ENCODE measurements at places on chromosomes 4 and X.

DNA sequence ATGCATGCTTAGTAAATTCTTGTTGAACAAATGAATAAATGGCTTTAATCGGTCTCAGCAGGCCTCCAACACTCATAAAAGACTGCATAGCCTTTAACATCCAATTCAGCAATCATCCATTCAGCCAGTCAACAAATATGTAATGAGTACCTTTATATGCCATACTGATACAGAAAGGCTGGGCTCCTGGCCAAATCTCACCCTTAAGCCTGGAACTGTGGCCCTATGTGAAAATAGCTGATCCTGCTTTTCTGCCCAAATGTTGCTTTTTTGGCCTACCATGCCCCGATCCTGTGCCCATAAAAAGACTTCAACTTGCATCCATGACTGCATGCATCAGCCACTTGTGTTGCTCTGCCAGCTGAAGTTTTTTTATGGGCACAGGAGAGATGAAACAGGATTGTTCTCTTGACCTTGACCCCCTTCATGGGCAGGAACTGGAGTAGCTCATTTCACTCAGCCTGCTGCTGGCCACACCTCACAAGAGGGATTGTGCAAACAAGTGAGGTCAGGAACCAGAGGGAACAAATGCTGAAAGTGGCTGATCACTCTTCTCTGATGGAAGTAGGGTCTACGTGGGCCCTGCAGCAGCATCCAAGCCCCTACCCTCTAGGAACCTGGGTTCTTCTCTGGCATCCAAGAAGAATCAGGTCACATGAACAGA, 75.6 kb downstream of the NPY1R start:
- DNase-seq: no peak

- DNase-seq: peak; percentile 34
These were observed 99.7 kb upstream of the DDIT4L start for GRCh38 chr4:100289946-100290345.

DNA sequence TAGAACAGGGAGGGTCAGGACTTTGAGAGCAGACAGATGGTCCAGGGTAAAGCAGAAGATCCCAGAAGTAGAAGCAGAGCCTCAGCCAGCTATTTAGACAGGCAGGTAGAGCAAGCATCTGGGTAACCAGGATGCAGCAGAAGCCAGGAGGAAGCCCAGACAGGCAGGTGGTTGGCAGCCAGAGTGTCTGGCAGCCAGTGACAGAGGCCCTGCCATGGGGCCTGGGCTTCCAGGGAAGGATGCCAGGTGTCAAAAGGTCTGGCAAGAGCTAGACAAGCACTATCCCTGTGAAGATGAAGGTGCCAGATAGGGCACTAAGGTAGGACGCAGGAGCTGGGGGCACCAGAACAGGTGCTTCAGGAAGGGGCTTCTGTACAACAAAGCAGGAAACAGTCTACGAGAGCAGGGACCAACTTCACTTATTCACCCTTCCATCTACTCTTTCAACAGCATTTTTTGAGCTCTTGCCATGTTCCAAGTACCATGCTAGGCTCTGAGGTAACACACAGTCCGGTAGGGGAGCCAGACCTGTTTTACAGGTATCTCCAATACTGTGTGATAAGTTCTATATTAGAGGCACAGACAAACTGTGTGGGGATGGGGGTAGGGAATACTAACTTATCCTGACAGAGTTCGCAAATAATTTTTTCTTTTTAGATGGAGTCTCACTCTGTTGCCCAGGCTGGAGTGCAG, 38.1 kb upstream of the GJB1 start:
- DNase-seq: no peak

- no peak for DNase-seq
These were observed 9.3 kb upstream of the NAT8L start for GRCh38 chr4:2049811-2050210.

- peak; percentile 3 for DNase-seq
These were observed 27.8 kb downstream of the RP2 start for GRCh38 chrX:46864606-46865005.

GRCh38 chr4:182717788-182718583, 199.2 kb downstream of the DCTD start:
- DNase-seq: no peak

GRCh38 chr4:32102896-32103295, 1382.7 kb downstream of the PCDH7 start:
- peak; percentile 16 for DNase-seq

- DNase-seq: peak; percentile 41
These were observed 5.1 kb upstream of the PLCXD1 start for GRCh38 chrX:275967-276580.

- peak; percentile 88 for DNase-seq
These were observed 28.5 kb upstream of the MANBA start for GRCh38 chr4:102789317-102789717.

DNA sequence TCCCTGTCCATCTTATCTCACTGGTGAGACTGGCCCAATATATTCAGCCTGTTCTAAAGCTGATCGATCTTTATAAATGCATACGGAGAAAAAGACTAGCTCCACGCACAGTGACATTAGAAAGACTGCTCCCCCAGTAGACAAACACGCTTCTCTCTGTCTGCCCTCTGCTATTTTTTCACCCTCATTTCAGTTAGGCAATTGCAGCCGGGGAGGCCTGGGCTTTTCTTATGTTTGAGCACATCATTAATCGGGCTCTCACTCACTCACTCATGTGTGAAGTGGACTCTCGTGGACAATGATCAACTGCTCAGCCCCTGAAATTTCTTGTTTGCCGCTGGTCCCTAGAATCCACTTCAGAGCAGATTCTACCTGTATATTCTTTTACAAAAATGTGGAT, 824.7 kb upstream of the TENM3 start:
- DNase-seq: no peak

DNA sequence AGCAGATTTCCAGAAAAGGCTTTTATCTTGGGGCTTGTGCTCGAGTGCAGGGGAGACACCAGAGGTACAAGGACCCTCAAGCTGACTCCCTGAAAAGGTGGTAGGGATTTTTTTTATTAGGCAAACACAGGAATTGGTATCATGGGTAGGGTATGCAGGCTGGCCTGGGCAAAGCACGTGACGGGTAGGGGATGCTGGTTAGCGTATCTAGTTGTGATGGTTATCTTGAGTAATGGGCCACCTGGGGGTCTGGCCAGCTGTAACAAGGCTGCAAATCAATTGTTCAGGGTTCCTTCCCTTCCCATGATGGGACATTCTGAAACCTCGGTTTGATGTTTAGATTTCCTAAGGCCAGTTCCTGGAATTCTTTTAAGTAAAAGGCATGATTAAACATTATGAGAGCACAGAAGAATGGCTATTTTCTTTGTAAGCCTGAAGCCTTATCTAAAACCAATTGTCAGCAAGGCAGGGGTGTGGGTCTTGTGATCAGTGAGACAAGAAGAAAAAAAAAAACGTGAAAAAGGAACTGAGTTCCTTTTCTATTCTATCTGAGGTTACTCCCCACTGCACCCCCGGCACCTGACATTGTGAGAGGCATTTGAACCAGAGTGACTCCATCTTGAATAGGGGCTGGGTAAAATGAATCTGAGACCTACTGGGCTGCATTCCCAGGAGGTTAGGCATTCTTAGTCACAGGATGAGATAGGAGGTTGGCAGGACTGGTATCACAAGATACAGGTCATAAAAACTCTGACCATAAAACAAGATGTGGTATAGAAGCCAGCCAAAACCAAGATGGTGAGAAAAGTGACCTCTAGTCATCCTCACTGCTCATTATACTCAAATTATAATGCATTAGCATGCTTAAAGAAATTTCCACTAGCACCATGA, 64.2 kb upstream of the S100G start:
- DNase-seq: no peak

GRCh38 chrX:150544222-150544787, 24.1 kb upstream of the MTM1 start:
- DNase-seq: peak; percentile 23

GRCh38 chr4:24244663-24245490, 339.5 kb downstream of the DHX15 start:
- DNase-seq: no peak

GRCh38 chr4:9983211-9983610, 38.1 kb downstream of the SLC2A9 start:
- no peak for DNase-seq

- DNase-seq: peak; percentile 41
These were observed 9.2 kb downstream of the VSIG4 start for GRCh38 chrX:66030505-66031317.

GRCh38 chr4:16204505-16204904, 21.8 kb downstream of the TAPT1 start:
- DNase-seq: no peak

DNA sequence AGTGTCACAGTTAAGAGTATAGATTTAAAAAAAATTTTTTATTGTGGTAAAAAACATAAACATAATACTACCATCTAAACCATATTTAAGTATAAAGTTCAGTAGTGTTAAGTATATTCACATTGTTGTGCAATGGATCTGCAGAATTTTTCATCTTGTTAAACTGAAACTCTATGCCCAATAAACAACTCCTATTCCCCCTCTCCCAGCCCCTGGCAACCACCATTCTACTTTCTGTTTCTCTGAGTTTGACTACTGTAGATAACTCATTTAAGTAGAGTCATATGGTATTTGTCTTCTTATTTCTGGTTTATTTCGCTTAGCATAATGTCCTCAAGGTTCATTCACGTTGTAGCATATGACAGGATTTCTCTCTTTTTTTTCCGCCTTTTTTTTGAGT, 112.4 kb downstream of the PTTG2 start:
- DNase-seq: no peak

DNA sequence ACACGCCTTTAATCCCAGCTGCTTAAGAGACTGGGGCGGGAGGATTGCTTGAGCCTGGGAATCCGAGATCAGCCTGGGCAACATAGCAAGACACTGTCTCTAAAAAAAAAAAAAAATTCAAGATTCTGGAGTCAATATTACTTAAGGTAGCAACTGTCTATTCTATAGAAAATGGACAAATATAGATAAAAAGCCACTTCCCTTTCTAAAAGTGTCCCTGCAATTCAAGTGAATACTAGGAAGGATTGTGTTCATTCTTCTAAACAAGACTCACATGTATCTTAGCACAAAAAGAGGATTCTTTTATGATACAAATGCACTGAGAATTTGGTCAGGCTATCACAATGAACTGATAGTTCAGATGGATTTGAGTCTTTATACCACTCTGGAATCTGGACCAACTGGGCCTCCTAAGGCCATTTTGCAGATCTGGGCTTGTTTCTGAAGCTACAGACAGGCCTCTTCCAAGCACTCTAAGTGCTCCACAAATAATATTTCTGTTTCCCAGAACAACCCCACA, 7.0 kb downstream of the PKD2 start:
- no peak for DNase-seq

DNA sequence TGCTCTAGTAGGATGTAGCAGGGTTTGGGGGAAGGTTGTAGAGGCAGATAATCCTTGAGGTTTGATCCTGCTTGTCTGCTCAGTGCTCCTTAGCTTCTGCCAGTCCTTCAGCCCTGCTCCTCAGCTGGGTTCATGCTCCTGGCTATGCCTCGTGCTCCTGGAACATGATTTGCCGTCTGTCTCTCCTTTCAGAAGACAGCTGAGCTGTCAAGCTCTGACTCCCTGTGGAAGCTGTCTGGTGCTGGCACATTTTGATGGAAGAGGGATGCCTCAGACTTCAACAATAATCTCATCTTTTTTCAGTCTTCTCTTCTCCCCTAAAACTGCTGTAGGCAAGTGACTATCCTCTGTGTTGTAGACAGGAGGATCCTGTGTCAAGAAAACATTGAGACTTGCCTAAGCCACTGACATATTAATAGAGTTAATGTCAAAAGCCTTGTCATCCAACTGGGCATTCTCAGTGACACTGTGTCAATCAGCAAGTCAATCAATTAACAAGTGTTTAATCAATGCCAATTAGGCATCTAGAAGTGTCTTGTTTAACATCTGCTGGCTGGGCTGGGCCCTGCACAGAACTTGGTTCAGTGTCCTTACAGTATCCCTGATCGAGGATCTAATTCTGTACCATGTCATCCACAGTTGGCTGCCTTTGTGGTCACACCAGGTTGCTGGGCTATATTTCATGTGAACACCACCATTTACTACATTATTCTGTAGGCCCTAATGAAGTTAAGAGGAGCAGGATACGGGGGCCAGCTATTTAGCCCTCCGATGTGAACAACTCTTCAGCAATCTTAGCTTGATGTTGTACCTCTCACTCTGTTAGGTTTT, 96.7 kb downstream of the SYNPO2 start:
- no peak for DNase-seq

DNA sequence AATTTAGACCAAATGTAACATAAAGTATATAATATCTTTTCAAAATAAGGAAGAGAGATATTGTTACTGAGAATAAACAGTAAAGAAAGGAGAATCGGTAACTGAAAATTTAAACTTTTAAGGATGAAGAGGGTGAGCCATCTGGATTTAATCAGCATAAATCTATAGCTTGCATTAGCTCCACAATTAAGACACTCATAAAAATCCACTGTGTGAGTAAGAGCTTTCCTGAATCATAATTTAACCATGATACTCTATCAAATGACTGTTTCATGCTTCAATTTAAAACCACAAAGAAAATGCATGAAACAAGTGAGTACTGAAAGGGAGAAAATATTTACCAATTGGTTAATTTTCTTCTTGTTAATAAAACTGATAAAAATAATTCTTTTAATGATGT, 951.5 kb upstream of the SLIT2 start:
- DNase-seq: no peak

- DNase-seq: no peak
These were observed at the start of gene OTC for GRCh38 chrX:38352362-38352761. TSS of gene OTC (plus strand) at chrX:38352604. CDS start at chrX:38352697, 93 bp downstream.

DNA sequence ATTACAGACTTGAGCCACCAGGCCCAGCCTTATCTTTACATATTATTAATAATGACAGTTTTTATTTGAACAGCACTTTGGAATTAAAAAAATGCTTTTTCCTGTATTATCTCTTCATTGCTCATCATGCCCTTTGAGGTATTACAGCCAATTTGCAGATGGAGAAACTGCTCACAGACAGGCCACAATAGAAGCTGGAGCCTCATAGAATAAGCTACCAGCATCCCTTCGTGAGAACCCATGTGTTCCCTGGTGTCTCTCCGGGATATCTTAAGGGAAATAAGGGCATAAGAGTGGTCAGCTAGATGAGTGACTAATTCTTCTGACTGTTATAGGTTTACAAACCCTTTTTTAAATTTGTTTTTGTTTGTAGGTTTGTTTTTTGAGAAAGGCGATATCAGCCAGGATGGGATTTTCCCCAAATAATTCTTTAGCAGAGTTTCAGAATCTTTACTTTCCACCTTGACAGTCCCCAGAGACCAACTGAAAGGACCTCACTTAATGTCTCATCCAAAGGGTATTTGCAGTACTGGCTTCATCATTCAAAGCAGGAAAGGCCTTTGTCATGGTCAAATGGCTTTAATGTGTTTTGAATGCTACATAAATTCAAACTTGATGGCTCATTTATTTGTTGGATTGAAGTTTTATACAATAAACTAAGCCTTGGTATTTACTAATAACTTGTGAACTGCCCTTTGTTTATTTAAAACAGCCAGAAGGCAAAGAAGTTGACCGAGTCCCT, 48.0 kb upstream of the SOD3 start:
- no peak for DNase-seq
